ENCODE measurements at places on chromosomes 6 and 20. TPM values are rescaled to one million over a fixed set of nuclear protein-coding genes. Genes with fewer than 3 reads are reported as not detected.

APOM gene
- total RNA-seq: 1.8 TPM

TBXT gene
- not detected for total RNA-seq

LY6G6C gene
- total RNA-seq: 0.23 TPM

BTN1A1 gene
- 0.10 TPM for total RNA-seq

TBPL1 gene
- total RNA-seq: 39.7 TPM

DNAH8 gene
- total RNA-seq: not detected

DUSP15 gene
- 23.6 TPM for total RNA-seq

EFCAB8 gene
- 1.1 TPM for total RNA-seq

SAMD5 gene
- total RNA-seq: 0.23 TPM

SYNCRIP gene
- total RNA-seq: 141 TPM

CST2 gene
- not detected for total RNA-seq

TFAP2B gene
- total RNA-seq: not detected

PHACTR1 gene
- 0.05 TPM for total RNA-seq

HRH3 gene
- 0.10 TPM for total RNA-seq

ENPP3 gene
- not detected for total RNA-seq
